ENCODE measurements at places on chromosomes 7 and 10. TPM values are rescaled to one million over a fixed set of nuclear protein-coding genes. Genes with fewer than 3 reads are reported as not detected.

DNA sequence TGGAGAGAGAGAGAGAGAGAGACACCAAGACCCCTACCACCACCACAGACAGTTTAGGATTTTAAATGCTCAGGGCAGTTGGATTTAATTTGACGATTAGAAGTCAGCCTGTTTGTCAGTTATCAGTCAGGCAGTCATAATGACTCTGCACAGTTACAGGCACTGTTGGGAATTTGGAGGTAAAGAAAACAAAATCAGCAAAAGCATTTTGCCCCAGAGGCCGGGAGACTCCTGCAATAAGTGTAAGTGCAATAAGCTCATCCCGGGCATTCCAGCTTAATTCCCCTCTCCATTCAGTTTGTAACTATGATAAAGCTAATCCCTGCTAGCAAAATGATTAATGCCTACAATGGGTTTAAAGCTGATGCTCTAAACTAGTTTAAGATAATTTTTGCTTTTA, 13.5 kb downstream of the SEMA3C start:
- H3K27me3 ChIP-seq, result no peaks in the 10 kb centered on the region
- DNase-seq, result no peak
- H3K36me3 ChIP-seq, result no peaks in the 10 kb centered on the region
- no peaks in the 10 kb centered on the region for H3K4me1 ChIP-seq

- no peak overlapping the region for H3K27ac ChIP-seq
- no peaks in the 10 kb centered on the region for H3K36me3 ChIP-seq
- no peak overlapping the region for H3K4me3 ChIP-seq
- DNase-seq, result no peak
Observed at GRCh38 chr10:274866-275265, 139.6 kb downstream of the ZMYND11 start.

- H3K36me3 ChIP-seq, result no peaks in the 10 kb centered on the region
- no peaks in the 10 kb centered on the region for H3K4me1 ChIP-seq
- H3K27ac ChIP-seq, result no peak overlapping the region
- no peak for DNase-seq
- no peak overlapping the region for H3K4me3 ChIP-seq
- H3K27me3 ChIP-seq, result no peaks in the 10 kb centered on the region
Observed at GRCh38 chr7:96823274-96823673, 113.6 kb upstream of the SEM1 start.

DNA sequence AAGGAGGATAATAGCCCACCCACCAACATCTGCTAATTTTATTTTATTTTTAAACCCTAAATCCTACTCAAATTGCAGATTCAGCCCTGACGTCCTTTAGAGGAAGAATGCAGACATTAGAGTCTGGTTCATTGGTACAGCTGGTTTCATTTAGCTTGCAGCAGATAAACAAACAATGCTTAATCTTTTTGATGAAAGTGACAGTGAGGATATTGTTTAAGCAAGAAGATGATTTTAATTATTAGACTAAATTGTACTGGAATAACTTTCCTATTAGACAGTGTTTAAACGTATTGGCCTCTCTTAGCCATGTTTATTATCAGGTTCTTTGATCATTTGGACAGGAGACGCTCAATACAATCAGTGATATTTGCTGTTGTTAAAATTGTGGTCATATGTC, 164.8 kb downstream of the CDK14 start:
- no peaks in the 10 kb centered on the region for H3K4me1 ChIP-seq
- H3K27me3 ChIP-seq, result no peaks in the 10 kb centered on the region
- no peak for DNase-seq
- no peak overlapping the region for H3K4me3 ChIP-seq

Gene TYW1B
- 2.4 TPM for total RNA-seq

Gene MACC1
- total RNA-seq, result 2.4 TPM

DNA sequence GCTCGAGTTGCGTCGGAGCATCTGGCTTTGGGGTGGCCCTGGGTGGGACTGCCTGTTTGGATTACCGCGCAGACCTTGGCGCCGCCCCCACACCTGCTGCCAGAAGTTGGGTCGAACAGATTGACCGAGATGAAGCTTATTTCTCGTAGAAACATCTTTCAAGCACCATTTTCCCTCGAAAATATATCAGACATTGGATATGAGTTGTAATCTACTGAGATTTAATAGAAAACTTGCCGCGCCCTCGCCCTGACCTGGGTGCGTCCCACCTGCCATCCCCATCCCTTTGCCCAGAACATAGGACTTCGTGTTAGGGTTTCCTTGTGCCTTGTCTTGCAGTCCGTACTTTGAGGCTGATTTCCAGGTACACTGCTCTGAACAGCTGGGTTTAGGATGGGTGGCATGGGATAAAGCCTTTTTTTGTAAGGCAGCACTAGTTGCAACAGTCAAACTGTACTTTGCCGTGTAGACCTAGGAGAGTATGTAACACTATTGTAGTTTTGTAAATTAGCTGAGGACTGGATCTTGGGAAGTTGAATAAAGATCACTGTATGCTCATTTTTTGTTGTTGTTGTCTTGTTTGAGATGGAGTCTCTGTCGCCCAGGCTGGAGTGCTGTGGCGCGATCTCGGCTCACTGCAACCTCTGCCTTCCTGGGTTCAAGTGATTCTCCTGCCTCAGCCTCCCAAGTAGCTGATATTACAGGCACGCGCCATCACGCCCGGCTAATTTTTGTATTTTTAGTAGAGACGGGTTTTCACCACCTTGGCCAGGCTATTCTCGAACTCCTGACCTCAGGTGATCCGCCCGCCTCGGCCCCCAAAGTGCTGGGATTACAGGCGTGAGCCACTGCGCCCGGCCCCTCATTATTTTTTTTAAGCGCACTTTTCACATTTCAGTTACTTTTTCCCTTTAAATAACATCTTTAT, 978 bp downstream of the OGDH start:
- H3K36me3 ChIP-seq, result no peaks in the 10 kb centered on the region
- H3K4me3 ChIP-seq, result peak overlapping the region; percentile 65
- no peaks in the 10 kb centered on the region for H3K27me3 ChIP-seq
- H3K27ac ChIP-seq, result peak overlapping the region; percentile 97

DNA sequence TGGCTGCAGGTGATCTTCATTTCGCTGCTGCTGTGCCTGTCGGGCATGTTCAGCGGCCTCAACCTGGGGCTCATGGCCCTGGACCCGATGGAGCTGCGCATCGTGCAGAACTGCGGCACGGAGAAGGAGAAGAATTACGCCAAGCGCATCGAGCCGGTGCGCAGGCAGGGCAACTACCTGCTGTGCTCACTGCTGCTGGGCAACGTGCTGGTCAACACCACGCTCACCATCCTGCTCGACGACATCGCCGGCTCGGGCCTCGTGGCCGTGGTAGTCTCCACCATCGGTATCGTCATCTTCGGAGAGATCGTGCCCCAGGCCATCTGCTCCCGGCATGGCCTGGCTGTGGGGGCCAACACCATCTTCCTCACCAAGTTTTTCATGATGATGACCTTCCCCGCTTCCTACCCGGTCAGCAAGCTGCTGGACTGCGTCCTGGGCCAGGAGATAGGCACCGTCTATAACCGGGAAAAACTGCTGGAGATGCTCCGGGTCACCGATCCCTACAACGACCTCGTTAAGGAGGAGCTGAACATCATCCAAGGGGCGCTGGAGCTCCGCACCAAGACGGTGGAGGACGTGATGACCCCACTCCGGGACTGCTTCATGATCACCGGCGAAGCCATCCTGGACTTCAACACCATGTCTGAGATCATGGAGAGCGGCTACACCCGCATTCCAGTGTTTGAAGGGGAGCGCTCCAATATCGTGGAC, 1.3 kb downstream of the CNNM2 start:
- H3K27me3 ChIP-seq, result no peaks in the 10 kb centered on the region
- H3K4me1 ChIP-seq, result peaks cover 62% of the 10 kb centered on the region
- H3K36me3 ChIP-seq, result no peaks in the 10 kb centered on the region
- H3K4me3 ChIP-seq, result peak overlapping the region; percentile 75

Gene OR6B1
- total RNA-seq, result not detected

- no peak for DNase-seq
- H3K27ac ChIP-seq, result peak overlapping the region; percentile 83
- no peaks in the 10 kb centered on the region for H3K36me3 ChIP-seq
- no peaks in the 10 kb centered on the region for H3K4me1 ChIP-seq
- H3K4me3 ChIP-seq, result no peak overlapping the region
- H3K27me3 ChIP-seq, result no peaks in the 10 kb centered on the region
Observed at GRCh38 chr10:31708046-31708445, 220.6 kb downstream of the ARHGAP12 start.

Gene PAX4
- total RNA-seq, result not detected

DNA sequence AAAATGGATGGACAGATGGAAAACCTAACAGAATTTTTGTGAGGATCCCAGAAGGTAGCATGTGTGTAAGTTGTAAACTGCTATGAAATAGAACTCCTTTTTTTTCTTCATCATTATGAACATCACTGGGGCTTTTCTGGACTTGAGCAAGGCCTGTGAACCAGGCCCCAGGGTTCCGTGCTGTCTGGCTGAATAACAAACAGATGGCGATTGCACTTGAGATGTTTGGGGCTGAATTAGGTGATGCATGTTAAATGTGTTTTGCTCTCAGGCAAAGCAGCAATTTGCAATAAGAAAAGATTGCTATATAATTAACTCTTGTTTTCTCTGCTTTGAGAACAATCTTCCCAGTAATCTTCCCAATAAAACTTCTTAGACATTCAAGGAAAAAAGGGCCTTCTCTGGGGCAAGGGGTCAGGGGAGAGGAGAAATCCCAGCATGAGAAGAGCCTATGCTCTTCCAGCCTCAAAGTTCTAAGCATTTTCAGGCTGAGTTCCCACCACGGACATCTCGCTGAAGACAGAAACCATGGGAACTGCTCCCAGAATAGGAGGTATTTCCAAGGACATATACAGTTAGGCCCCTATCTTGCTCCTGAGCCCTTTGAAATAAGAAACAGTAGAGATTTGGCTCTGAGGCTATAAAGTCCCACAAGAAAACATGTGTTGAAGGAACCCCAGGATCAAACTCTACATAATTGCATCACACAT, 98.7 kb downstream of the ITIH5 start:
- no peak for DNase-seq
- no peak overlapping the region for H3K27ac ChIP-seq
- no peak overlapping the region for H3K4me3 ChIP-seq
- no peaks in the 10 kb centered on the region for H3K36me3 ChIP-seq
- H3K27me3 ChIP-seq, result no peaks in the 10 kb centered on the region

GRCh38 chr10:73131301-73131700, 21.0 kb downstream of the NUDT13 start:
- no peak for DNase-seq
- no peak overlapping the region for H3K4me3 ChIP-seq
- no peaks in the 10 kb centered on the region for H3K4me1 ChIP-seq
- H3K36me3 ChIP-seq, result peaks cover 99% of the 10 kb centered on the region

Gene BMPER
- total RNA-seq, result 3.1 TPM

DNA sequence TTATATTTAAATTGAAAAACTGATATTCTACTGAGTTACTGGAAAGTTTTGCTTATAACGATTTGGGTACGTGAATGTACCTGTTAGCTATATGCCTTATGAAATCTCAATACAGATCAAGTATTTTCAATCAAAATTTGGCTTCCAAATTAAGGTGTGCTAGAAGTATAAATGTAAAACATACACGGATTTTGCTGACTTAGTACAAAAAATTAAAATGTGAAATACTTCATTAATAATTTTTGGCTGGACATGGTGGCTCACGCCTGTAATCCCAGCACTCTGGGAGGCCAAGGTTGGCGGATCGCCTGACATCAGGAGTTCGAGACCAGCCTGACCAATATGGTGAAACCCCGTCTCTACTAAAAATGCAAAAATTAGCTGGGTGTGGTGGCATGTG, 11.7 kb downstream of the DNAJC1 start:
- DNase-seq, result no peak
- H3K4me1 ChIP-seq, result no peaks in the 10 kb centered on the region
- H3K27ac ChIP-seq, result no peak overlapping the region
- H3K36me3 ChIP-seq, result no peaks in the 10 kb centered on the region
- no peak overlapping the region for H3K4me3 ChIP-seq

- DNase-seq, result no peak
- H3K27ac ChIP-seq, result no peak overlapping the region
- no peak overlapping the region for H3K4me3 ChIP-seq
- no peaks in the 10 kb centered on the region for H3K36me3 ChIP-seq
- no peaks in the 10 kb centered on the region for H3K27me3 ChIP-seq
Observed at GRCh38 chr10:7258948-7259523, 151.8 kb downstream of the SFMBT2 start.

DNA sequence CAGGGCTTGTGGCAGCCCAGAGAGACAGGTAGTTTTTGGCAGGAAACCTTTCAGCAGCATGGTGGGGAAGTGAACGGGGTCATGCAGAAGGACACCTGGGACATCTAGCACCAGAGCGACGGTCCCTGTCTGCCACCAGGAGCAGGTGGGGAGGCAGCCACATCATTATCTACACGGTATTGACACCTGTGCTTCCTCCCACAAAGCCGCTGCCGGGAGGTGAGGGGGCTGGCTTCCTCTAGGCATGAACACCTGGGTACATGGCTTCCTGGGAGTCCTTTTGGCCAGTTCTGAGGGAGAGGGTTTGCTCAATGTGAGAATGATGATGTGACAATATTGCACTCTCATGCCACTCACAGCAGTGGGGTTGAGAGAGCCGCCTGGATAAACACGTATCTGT, 275.2 kb downstream of the ACTR3B start:
- no peaks in the 10 kb centered on the region for H3K4me1 ChIP-seq
- H3K4me3 ChIP-seq, result no peak overlapping the region
- no peak overlapping the region for H3K27ac ChIP-seq
- H3K36me3 ChIP-seq, result no peaks in the 10 kb centered on the region
- no peak for DNase-seq
- no peaks in the 10 kb centered on the region for H3K27me3 ChIP-seq

- H3K4me1 ChIP-seq, result no peaks in the 10 kb centered on the region
- H3K4me3 ChIP-seq, result no peak overlapping the region
- no peak for DNase-seq
- H3K27me3 ChIP-seq, result no peaks in the 10 kb centered on the region
- no peak overlapping the region for H3K27ac ChIP-seq
Observed at GRCh38 chr10:74084955-74085354, 65.7 kb downstream of the AP3M1 start.

Gene MOGAT3
- total RNA-seq, result not detected

- DNase-seq, result no peak
- peak overlapping the region; percentile 95 for H3K4me3 ChIP-seq
- H3K4me1 ChIP-seq, result peaks cover 31% of the 10 kb centered on the region
- H3K27me3 ChIP-seq, result no peaks in the 10 kb centered on the region
- peak overlapping the region; percentile 100 for H3K27ac ChIP-seq
Observed at GRCh38 chr10:110209926-110210673, 2.7 kb downstream of the MXI1 start.

GRCh38 chr10:98394851-98395440, 20.0 kb downstream of the PYROXD2 start:
- H3K4me1 ChIP-seq, result peaks cover 21% of the 10 kb centered on the region
- H3K36me3 ChIP-seq, result no peaks in the 10 kb centered on the region
- DNase-seq, result no peak
- peak overlapping the region; percentile 32 for H3K27ac ChIP-seq

DNA sequence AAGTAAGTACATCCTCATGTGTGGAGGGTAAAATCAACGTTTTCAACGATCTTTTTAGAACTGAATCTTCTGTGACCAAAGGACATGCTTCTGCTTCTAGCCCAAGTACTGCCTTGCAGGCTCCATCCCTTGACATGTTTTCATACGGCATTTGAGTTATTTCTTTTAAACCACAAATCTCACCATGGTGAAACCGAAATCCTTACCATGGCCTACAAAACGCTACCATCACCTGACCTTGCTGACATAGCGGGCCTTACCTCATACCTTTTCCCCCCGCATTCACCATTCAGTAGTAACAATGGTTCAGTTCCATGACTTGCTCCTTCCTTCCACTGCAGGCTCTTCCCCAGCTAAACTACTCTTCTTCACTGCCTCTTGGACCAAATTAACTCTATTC, 3.5 kb downstream of the RNF216 start:
- no peak overlapping the region for H3K27ac ChIP-seq
- H3K27me3 ChIP-seq, result no peaks in the 10 kb centered on the region
- no peak for DNase-seq
- H3K36me3 ChIP-seq, result no peaks in the 10 kb centered on the region
- H3K4me1 ChIP-seq, result no peaks in the 10 kb centered on the region

All from tibial nerve (tissue), 4 donors.